Naive thymus-derived CD4-positive, alpha-beta T cell (primary cell): ENCODE measurements at places on chromosomes 3 and 15. TPM values are rescaled to one million over a fixed set of nuclear protein-coding genes. Genes with fewer than 3 reads are reported as not detected.

GCNT3 gene
- total RNA-seq, result not detected

- no peaks in the 10 kb centered on the region for H3K4me1 ChIP-seq
- H3K27ac ChIP-seq, result no peak overlapping the region
- H3K4me3 ChIP-seq, result no peak overlapping the region
- H3K36me3 ChIP-seq, result no peaks in the 10 kb centered on the region
Observed at GRCh38 chr3:58612830-58613229, 35.6 kb upstream of the FAM107A start.

DNA sequence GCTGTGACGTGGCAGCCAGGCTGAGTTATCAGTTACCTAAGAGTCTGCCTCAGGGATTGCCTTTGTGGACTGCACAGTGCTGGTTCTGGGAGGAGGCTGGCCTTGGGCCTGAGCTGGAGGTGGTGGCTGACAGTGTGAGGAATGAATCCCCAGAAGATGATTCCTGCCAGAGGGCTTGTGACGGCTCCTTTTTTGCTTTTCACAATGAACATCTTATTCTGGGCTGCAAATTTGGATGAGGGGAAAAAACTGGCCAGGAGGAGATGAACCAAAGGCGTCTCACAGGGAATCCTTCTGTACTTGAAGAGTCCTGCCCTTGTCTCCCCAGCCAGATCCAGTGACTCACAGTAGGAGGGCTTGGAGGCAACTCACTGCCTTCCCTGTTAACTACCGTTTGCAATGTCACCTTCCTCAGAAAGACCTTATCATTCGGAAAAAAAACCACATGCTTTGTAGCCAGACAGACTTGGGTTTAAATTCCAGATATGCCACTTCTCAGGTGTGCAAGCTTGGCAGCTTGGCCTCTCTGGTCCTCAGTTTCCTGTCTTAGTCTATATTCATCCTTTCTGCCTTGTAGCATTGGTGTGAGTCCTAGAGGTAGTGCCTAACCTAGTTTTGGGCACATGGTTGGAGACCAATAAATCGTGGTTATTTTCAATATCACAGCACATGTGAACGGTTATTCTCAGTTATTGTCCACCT lies 19.1 kb downstream of the ST6GAL1 start:
- DNase-seq, result no peak
- H3K4me3 ChIP-seq, result no peak overlapping the region
- peaks cover 13% of the 10 kb centered on the region for H3K4me1 ChIP-seq
- H3K36me3 ChIP-seq, result no peaks in the 10 kb centered on the region
- H3K27me3 ChIP-seq, result no peaks in the 10 kb centered on the region

GRCh38 chr3:69999140-70000027 lies at the start of gene SAMMSON:
SAMMSON (plus strand) TSS chr3:69999733.
- no peaks in the 10 kb centered on the region for H3K36me3 ChIP-seq
- H3K4me3 ChIP-seq, result no peak within 1 kb of the TSS
- DNase-seq, result no peak
- no peaks in the 10 kb centered on the region for H3K27me3 ChIP-seq
